ENCODE measurements at places on chromosomes 1 and 21.

DNA sequence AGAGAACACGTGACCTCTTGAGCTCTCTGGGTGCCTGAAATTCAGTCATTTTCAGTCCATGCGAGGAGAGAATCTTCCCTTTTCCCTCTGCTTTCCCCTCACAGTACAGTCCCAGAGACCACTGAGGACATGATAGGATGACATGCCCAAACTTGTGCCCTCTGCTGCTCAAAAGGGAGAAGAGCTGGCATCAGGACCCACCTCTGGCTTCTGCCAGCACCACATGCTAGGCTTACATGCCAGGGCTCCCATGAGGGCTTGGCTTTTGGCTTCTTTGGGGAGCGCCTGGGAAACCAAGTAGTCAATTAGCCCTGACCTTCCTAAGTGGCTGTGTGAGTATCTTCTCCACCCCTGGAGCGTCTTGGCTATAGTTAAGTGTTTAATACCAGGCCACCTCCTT, 13.8 kb upstream of the KCNQ4 start:
- no peak for DNase-seq

DNA sequence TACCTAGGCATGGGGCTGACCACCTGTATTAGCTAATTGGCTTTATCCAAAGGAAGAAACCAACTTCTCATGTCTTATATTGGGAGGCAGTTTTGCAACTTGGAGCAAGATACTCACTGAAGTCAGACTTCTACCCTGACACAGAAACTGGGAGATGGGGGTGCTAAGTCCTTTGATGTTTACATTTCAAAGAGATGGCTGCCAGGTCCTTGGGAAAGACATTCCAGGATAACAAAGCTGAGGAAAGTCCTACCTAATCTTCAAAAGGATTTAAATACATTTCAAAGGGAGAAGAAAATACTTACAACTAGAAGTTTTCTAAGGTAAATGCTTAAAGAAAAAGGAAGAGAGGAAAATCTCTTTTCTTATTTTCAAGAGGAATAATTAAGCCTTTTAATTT, 62.1 kb downstream of the FH start:
- no peak for DNase-seq

GRCh38 chr1:107777664-107778047, 187.3 kb downstream of the VAV3 start:
- no peak for DNase-seq

DNA sequence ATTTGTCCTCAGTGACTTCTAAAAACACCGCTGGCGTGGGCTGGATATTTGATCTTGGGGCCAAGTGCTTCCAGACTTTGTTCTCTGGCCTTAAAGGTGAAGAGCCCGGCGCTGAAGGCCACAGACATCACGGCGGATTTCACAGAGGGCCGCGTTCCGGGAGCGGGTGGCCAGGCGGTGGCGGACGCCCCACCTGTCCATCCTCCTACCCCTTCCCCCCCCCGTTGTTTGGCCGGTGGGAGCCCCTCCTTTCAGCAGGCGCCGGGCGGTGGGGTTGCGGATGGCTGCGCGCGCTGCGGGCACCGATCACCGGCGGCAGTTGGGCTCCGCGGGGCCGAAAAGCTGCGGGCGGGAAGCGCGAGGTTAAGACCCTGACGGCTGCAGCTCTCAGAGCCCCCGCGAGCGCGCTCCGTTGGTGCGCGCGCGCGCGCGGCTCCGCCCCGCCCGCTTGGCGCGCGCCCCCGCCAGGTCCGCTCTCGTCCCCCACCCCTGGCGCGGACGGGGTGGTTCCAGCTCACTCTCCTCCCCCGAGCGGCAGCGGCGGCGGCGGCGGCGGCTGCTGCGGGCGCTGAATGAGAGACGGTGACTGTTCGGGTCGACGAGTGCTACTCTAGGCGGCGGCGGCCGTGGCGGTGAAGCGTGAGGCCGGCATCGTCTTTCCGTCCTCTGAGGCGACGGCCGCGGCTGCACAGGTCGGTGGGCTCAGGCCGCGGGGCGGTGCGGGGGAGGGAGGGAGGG, at the start of gene RALGPS2:
Gene RALGPS2 (plus strand): TSS at position 517 of the 738 bp plus-strand sequence. CDS start 51,521 bp downstream, outside the sequence.
- peak; percentile 52 for DNase-seq

DNA sequence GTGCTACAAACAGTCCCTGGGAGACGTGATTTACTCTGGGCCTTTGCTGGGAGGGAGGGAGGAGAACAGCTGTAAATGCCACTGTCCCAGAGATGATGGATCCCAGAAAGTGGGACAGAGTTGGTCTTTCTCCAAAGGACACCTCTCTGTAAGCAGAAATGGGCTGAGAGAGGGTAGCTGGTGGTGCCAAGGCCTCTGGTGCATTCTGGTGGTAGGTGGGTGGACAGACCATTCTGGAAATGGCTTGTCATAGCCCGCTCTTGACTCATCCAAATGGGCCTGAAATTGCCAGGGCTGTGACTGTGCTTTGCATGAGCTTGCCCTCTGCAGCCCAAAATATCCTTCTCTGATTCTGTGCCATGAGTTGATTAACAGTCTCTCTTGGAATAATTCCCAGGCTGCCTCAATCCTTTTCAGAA, 36.1 kb downstream of the CCDC185 start:
- no peak for DNase-seq

DNA sequence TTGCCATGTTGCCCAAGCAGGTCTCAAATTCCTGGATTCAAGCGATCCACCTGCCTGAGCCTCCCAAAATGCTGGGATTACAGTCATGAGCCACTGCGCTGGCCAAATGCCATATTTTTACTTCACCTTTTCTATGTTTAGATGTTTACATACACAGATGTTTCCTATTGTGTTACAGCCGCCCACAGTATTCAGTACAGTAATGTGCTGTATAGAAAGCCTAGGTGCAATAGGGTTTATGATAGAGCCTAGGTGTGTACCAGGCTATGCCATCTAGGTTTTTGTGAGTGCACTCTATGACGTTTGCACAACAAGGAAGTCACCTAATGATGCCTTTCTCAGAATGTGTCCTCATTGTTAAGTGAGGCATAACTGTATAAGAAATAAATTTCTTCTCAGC, 153.4 kb downstream of the CHRM3 start:
- DNase-seq, result no peak

- DNase-seq, result no peak
These were observed at the start of gene CAMK2N1 for GRCh38 chr1:20485527-20486456. Gene CAMK2N1 (minus strand): TSS chr1:20486210. CDS start chr1:20485379, 831 bp downstream.

GRCh38 chr1:117179471-117179870, 31.3 kb downstream of the VTCN1 start:
- no peak for DNase-seq

GRCh38 chr1:46461809-46462448, 27.7 kb upstream of the DMBX1 start:
- no peak for DNase-seq

DNA sequence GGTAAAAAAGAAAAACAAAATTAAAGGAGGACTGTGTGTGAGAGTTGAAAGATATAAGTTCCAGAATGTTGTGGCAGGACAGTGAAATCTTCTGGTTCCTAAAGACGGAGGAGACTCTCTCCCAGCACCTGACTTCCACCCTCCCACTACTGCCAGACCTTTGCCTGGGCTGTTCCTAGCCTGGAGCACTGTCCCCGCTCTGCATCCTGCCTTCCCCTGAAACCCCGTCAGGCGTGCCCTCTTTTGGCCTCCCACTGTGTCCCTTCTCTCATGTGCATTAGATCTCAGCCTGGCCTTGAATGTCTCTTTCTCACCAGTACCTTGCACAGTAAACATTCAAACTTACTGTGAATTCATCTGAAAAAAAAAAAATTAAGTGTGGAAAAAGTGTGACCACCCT, 74.1 kb downstream of the VPS26C start:
- no peak for DNase-seq

DNA sequence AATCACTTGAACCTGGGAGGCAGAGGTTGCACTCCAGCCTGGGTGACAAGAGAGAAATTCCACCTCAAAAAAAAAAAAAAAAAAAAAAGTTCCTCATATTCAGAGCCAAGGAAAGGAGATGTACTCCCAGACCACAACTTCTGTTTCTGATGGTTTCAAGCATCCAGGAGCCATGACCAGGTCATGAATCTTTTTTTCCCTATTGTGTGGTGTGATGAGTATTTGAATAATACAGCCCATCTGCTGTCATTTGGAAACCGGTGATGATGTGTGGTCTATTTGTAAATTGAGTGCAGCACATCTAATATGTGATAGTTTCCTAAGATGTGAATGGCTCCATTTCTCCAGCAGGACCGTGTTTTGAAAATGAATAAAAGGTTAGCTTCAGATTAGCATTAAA, 18.6 kb downstream of the PIK3CD start:
- DNase-seq, result no peak

GRCh38 chr21:38388647-38389353, 109.5 kb downstream of the ERG start:
- no peak for DNase-seq

- no peak for DNase-seq
These were observed 59.6 kb upstream of the ST6GALNAC5 start for GRCh38 chr1:76807543-76808260.

GRCh38 chr1:114549137-114549536, 32.3 kb downstream of the BCAS2 start:
- no peak for DNase-seq

DNA sequence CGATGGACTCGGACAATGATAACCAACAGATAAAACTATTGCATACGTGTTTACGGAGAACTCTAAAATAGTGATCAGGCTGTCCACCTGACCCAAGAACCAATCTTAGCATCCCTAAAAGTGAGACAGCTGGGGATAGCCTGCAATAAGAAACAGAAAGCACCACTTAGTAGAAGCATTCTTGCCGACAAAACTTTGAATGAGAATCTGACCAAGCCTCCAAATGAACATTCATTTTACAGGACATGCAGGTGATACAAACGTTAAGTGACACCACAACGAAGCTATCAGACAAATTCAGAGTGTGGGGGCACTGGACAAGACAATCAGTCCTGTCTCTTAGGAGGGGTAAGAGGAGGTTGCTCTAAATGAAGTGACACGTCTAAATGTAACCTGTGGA, 1.2 kb downstream of the PSMG1 start:
- no peak for DNase-seq

Data from NCI-H187 treated with DMSO at 0.1 percent for 48 hours (cell line).